Aorta (tissue), 5 donors: ENCODE measurements at places on chromosomes 5 and 9. TPM values are rescaled to one million over a fixed set of nuclear protein-coding genes. Genes with fewer than 3 reads are reported as not detected.

STK32A gene
- total RNA-seq, result 6.4 TPM

PLPPR1 gene
- not detected for total RNA-seq

EIF4EBP3 gene
- 14.2 TPM for total RNA-seq

C9orf40 gene
- total RNA-seq, result 3.8 TPM

GRCh38 chr9:110814159-110814558 lies 145.6 kb downstream of the MUSK start:
- DNase-seq, result no peak

DNA sequence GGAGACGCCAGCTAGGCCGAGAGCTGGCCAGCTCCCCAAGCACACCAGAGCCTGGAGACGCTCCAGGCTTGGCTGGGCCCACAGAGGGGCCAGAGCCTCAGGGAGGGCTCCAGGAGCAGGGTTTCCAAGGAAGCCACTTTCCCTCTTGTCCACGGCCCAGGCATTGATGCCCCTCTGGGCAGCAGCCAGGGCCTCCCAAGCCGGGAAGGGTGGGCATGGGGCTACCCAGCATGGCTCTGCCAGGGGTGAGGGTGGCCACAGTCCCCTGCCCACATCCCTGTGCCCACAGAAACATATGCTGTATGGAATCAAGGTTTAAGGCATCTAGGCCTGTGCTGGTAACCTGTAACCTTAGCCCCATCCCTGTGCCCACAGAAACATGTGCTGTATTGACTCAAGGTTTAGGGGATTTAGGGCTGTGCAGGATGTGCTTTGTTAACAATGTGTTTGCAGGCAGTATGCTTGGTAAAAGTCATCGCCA lies 1.5 kb upstream of the DPP7 start:
- DNase-seq, result no peak
